Stimulated activated CD8-positive, alpha-beta memory T cell treated with anti-CD3 and anti-CD28 coated beads, Interleukin-2, amount 100 ng/mL, for 1 hour (primary cell): ENCODE measurements at places on chromosomes 7 and 10.

DNA sequence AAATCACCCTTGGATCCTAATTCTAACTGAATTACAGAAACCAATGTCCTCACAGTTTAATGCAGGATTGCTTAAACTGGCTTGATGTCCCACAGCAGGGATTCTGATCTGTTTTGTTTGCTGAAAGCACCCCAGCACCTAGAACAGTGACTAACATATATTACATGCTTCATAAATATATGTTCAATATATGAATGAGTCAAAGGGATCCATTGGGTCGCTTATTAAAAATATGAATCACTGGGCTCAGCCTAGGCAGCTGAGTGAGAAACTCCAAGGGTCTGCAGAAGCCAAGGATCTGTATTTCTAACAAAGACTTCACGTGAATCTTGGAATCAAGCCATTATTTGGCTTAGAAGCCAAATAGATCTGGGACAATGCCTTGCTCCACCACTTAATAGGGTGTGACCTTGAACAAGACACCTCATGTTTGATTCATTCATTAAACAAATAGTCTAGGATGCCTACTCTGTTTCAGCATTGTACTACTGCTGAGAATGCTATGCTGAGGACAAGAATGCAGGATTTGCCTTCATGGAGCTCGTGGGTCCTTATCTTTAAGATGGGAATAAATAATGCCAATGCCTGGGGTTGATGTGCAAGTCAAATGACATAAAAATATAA is 103.4 kb upstream of the DLX6 start:
- DNase-seq = no peak

GRCh38 chr10:28533571-28534304 is 820 bp downstream of the WAC start:
- DNase-seq = peak; percentile 56

DNA sequence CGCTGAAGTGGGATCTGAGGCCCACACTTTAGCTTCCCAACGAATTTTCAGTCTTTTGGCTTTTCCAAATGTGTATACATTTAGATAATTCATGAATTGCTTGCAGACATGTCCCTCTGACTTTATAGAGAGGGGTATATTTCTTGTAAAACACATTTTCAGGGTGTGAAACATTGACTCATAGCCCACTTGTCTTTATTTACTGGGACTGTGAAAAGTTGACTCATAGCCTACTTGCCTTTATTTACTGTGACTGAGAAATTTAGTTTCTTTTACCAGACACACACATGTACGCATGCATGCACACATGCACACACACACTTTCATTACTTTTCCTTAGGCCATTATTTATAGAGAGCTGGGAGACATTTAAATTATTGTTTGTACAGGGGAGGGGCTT is 79.1 kb downstream of the VTI1A start:
- no peak for DNase-seq

GRCh38 chr7:41882745-41883420 is 180.0 kb upstream of the INHBA start:
- DNase-seq = no peak
